ENCODE measurements at places on chromosomes 2 and 18.

- no peak for DNase-seq
Observed at GRCh38 chr2:27960237-27960912, 69.8 kb downstream of the BABAM2 start.

DNA sequence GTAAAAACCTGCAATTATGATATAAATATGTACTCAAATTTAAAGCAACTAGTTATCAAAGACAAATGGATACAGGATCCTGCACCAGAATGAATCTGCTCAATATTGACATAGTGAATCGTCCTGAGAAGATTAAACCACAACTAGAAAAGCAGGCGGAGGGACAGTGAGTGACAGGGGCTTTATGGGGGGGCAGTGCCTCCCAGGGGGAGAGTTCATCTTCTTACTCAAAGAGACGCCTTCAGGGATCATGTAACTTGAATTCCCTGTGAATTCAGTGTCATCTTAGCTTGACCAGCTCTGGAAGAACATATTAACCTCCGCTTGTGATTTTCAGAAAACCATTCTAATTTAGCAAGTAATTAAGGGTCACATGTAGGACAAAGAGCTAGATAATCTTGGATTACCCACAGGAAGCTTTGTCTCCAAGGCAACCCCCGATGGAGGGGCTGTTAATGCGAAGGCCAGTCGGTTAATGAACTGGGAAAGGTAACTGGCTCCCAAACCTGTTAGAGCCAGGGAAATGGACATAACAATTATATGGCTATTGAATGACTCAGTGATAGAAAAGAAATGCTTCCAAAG, 17.4 kb upstream of the LMAN1 start:
- no peak for DNase-seq

- no peak for DNase-seq
Observed at GRCh38 chr2:68432696-68433658, 34.1 kb downstream of the FBXO48 start.

DNA sequence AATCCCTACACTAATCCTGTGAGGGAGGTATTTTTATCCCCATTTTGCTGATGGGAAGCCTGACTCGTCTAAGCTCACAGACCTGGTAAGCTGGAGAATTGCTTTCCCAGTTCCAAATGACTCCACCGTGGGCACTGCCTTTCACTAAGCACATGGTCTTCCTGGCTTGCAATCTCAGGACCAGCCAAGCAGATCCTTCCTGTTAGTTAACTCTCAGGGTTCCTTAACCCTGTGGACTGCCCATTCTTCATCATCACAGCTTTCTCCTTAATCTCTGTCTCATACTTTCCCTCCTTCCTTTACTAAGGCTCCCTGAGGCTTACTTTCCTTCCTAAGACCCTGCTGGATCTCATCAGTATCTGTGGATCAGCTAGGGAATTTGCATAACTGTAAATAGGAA, 122.2 kb upstream of the ZEB2 start:
- no peak for DNase-seq

DNA sequence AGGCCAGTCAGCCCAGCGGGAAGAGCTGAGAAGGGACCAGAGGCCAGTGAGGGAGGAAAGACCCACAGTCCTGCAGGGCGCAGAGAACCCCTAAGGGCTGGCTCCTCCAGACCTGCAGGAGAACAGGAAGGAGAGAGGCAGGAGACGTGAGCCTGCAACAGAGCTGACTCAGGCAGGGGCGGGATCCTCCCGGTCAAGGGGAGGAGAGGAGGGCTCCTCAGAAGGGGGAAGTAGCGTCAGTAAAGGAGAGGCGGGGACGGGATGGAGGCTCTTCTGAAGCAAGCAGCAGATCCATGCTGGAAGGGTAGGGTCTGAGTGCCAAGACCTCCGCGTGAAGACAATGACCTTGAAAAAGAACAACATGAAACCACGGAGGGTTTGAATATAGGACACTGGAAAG, 50.8 kb downstream of the TRABD2A start:
- DNase-seq: no peak

- no peak for DNase-seq
Observed at GRCh38 chr2:142840436-142840835, 37.0 kb upstream of the KYNU start.

GRCh38 chr18:10923141-10923540, 226.2 kb downstream of the PIEZO2 start:
- DNase-seq: no peak

- no peak for DNase-seq
Observed at GRCh38 chr2:177254433-177255226, 9.9 kb downstream of the NFE2L2 start.

GRCh38 chr2:12463189-12463588, 253.5 kb upstream of the TRIB2 start:
- no peak for DNase-seq

GRCh38 chr2:127416506-127417001, 1.7 kb upstream of the PROC start:
- DNase-seq: no peak

GRCh38 chr18:59263661-59264060, 9.6 kb downstream of the RAX start:
- DNase-seq: no peak

GRCh38 chr2:126946318-126947102, 47.8 kb downstream of the TEX51 start:
- DNase-seq: no peak
